NCI-H1092 treated with DMSO at 0.1 percent for 48 hours (cell line): ENCODE measurements at places on chromosomes 3 and 15.
A peak's percentile ranks its signal among the peaks of the same experiment; 100 is the strongest.

GRCh38 chr3:177538048-177538749 lies 340.9 kb upstream of the TBL1XR1 start:
- no peak for DNase-seq

- DNase-seq = no peak
Measured at GRCh38 chr3:16402451-16402850, 111.0 kb downstream of the RFTN1 start.

DNA sequence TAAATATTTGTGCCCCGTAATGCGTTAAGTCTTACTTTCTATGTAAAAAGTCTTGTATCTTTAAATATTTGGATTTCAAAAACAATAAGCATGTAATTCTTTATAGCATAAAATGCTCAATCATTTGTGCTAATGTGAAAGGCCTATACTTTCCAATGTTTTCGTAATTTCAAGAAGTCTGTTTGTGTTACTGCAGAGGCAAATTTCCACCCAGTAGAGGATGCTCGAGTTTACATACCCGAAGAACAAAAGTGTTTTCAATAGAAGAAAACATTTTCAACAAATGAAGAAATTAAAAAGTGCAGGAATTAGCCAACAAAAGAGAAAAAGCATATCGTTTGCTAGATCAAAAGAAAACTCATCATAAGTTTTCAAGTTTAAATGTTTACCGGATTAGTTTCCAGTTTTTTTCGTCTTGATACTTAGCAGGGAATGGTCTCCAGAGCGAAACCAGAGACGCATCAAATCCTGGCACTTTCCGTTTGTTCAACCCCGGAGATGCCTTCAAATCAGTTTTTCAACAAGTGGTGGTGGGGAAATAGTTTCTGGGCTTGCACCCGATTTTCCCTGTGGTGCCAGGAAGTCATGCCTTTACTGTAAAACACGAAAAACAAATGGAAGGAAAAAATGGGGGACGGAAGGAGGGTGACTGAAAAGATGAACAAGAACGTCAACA lies 1.0 kb downstream of the CGGBP1 start:
- DNase-seq = no peak

DNA sequence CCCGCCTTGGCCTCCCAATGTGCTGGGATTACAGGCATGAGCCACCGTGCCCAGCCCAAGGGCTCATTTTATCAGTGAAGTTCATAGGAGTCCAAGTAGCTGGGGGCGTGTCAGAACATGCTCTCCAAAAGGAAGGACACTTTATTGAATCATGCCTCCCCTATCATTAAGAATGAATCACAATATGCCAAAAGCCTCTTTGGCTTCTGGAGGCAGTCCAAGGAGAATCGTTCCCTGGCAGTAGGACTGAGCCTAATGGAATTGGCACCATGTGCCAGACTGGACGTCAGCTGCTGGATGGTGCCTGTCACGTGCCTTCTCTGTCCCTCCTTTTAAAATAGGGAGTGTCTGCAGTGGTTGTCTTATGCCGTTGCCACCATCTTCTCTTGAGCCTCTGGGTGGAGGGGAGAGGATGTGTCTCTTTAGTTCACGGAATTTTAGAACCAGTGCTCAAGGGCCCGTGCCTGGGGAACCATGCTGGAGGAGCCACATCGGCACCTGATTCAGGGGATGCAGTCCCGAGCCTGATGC lies 234.7 kb upstream of the LYSMD4 start:
- peak; percentile 10 for DNase-seq

DNA sequence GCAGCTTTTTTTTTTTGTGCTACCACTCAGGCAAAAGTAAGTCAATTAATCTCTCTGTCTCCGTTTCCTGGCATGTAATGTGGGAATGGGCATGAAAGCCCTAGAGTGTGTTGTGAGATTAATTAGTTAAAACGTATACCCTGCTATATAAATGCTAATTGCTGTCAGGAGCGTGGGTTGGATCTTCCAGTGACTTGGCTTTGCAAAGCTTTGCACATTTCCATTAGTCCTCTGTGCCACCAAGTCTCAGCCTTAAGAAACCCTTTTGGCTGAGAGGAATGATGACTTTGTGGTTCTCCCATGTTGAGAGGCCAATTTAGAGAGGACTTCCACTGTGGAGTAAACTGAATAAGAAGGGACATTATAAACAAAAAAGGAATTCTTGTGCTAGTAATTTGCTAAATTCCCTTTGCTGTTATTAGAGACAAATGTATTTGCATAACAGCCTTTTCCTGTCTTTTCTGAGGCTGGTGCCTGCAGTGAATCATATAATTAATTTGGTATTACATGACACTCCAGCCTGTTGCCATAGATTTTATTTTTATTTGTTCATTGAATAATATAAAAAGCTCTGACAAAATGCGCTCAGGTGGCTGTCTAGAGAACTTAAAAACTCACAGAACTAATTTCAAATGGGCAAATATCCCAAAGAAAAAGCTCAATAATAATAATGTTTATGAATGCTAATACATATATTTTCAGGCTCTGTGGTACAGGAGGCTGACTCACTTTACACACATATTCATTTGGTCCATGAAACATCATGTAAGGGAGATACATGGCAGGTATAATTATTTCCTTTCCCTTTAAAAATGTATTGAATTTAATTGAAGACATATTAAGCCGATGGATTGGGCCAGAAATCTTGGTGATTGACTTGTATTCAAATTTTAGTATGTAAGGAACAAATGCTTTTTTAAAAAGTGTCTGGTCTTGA lies 82.7 kb downstream of the IL1RAP start:
- DNase-seq = no peak

GRCh38 chr3:121418182-121418581 lies 127.6 kb downstream of the POLQ start:
- no peak for DNase-seq

DNA sequence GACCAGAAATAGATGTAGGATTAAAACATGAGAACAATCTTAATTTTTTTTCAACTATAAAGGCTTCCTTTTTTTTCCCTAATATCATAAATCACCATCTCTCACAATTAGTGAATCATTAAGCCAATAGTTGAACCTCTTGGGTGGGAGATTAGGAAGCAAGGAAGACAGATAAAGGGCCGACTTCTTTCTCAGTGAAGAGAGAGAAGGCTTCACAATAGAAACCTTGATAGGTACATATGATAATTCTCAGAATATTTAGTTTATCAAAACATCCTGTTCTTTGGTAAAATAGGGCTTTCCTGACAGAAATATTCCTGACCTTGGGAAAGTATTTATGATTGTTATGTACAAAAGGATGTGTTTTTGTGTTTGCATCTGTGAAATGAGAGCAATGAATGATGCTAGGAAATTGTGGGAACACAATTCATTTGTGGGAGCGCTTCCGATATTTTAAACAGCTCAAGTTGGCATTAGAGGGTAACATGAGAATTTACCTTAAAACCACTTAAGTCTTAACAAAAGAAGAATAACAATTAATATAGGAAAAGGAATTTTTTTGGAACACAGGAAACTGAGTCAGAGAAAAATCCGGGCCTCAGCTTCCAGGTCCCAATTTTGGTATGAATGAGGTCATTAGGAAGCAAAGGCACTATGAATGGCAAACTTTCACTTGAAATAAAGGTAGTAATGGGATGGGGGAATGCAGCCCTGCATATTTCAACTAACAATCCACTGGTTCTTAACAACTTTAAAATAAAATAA lies 263.2 kb upstream of the TGFBR2 start:
- DNase-seq = no peak

DNA sequence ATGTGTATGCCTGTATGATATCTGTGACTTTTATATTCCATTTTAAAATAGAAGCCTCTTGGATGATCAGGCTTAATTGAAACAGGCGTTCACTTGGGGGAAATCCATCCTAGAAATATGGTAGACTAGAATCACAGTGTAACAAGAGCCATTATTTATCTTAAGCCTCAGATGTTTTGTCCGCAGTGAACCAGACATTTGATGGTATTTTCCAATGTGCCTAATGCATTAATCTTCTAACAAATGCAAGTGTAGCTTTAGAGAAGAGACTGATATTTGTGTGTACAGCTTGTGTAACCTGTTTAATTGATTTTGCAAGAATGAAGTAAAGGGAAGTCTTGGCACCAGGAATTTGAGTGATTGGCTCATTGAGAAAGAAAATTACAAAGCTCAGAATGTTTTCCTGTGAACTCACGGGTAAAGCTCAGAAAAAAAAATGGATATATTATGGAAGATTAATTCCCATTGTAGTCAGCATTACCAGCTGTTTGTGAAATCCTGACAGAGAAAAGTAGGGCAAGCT lies 155.7 kb downstream of the SV2B start:
- DNase-seq = no peak

- DNase-seq = no peak
Measured at GRCh38 chr3:134239538-134239937, 11.1 kb downstream of the RYK start.
